GM12892 (cell line): ENCODE measurements at places on chromosomes 12 and 14.

DNA sequence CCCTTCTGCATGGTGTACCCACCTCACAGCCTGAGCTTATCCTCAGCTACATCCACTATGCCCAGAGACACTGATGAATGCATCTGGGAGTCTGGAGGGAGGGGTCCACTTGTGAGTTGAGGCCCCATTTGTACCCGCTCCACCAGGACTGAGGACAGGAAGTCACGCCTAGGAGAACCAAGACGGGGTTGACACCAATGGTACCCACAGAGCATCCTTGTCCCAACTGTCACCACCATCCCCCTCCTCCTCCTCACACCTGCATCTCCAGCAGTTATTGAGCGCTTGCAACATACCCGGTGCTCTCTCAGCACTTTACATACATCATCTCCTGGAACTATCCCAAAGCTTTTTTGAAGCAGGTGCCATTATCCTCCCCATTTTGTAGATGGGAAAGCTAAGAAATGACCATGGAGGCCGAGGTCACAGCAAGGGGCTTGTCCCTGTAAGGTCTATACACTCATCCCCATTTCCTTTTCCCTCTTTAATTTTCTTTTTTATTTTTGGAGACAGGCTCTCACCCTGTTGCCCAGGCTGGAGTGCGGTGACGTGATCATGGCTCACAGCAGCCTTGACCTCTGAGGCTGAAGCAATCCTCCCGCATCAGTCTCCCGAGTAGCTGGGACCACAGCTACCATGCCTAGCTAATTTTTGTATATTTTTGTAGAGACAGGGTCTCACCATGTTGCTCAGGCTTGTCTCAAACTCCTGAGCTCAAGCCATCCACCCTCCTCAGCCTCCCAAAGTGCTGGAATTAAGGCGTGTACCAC, 31.7 kb downstream of the DGLUCY start:
- no peak for DNase-seq

GRCh38 chr12:88334271-88334670, 192.2 kb downstream of the TMTC3 start:
- no peak for DNase-seq

GRCh38 chr12:57027805-57028153, 11.4 kb upstream of the TAC3 start:
- DNase-seq, result no peak

- no peak for DNase-seq
Observed at GRCh38 chr14:89912667-89913211, 41.8 kb downstream of the EFCAB11 start.

DNA sequence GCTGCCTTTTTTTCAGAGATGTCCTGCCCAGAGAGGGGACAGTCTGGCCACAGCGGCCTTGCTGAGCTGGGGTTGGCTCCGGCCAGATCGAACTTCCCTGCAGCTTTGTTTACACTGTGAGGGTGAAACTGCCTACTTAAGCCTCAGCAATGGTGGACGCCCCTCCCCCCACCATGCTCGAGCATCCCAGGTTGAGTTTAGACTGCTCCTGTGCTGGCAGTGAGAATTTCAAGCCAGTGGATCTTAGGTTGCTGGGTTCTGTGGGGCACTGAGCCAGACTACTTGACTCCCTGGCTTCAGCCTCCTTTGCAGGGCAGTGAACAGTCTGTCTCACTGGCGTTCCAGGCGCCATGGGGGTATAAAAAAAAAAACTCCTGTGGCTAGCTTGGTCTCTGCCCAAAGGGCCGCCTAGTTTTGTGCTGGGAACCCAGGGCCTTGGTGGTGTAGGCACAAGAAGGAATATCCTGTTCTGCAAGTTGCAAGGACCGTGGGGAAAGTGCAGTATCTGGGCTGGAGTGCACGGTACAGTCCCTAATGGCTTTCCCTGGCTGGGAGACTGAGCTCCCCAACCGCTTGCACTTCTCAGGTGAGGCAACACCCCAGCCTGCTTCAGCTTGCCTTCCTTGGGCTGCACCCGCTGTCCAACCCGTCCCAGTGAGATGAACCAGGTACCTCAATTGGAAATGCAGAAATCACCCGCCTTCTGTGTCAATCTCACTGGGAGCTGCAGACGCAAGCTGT, 79.1 kb downstream of the LRIG3 start:
- DNase-seq, result no peak

GRCh38 chr14:75495882-75496281, 26.4 kb upstream of the BATF start:
- DNase-seq, result no peak

GRCh38 chr12:53208877-53209463, 1.9 kb upstream of the ITGB7 start:
- peak; percentile 66 for DNase-seq

DNA sequence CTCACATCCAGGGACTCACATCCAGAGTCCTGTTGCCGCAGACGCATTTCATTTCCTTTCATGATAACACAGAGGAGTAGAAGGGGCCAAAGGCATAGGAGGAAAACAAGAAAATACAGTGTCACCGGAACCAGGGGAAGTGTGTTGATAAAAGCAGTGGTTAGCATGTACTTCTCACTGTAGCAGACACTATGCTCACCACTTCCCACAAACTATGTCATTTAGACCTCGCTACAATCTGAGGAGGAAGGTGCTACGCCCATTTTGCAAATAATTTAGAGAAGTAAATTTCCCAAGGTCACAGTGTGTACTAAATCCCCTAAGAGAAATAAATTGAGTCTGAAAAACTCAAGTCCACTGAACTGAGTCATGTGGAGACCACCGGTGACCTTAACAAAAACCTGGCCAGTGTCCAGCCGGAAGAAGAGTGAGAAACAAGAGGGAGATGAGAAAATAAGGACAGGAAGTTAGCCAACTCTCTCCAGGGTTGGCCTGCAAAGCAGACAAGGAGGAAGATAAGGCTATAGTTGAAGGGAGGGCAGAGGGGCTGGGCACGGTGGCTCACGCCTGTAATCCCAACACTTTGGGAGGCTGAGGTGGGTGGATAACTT, 25.8 kb upstream of the TMCC3 start:
- DNase-seq, result no peak

DNA sequence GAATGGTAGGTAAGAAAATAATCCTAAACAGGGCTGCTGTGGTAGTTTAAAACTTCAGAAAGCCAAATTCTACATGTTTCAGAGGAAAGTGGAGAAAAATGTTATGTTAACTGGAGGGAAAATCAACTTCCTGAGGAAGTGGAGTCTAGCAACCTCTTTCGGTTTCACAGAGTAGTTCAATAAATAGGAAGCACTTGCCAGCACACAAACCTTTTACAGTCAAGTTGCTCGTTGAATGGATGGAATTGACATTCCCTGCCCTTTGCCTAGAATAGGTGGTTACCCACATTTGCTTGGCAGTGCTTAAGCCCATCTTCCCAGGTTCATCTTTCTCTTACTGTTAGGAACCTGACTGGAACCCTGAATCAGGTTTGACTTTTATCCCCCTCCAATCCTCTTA, 15.9 kb downstream of the ANKRD13A start:
- DNase-seq, result no peak

GRCh38 chr12:49881415-49882247, 22.1 kb downstream of the FAIM2 start:
- DNase-seq, result no peak

- DNase-seq, result no peak
Observed at GRCh38 chr14:61186341-61187195, 94.6 kb downstream of the TMEM30B start.

GRCh38 chr12:92059960-92060359, 85.7 kb downstream of the BTG1 start:
- DNase-seq, result no peak

GRCh38 chr14:90045616-90046015, 16.2 kb upstream of the KCNK13 start:
- no peak for DNase-seq

DNA sequence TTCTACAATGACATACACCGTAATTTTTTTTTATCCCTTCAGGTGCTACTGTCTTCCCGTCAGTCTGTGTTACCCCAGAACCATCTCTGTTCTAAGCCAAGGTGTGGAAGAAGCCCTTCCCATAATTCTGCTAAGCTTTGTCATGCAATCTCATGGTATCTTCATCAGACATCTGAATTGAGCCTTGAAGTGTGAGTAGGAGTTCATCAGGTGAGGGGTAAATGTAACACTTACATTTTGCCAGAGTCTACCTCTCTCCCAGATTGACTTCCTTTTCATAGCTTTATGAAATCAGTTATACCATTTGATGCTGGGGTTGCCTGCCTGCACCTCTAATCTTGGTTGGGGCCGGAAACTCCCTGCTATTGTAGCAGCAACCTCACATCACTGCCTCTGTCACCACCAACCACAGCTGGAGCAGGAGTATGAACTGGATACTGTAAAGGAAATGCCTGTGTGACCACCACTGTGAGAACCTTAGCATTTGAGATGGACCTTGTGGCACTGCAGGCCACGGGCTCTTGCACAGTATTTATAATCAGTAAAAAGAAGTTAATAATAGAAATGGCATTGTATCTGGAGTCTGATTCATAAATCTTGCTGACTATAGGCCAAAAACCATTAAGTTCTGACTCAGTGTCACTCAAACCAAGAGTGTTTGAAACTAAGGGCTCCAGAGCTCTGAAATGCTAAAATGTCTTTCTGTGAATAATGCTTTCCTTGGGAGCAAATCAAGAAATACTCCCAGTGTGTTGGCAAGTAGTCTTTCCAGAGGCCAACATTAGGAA, 58.7 kb upstream of the STK38L start:
- no peak for DNase-seq

GRCh38 chr12:7017870-7018349, 366 bp downstream of the LPCAT3 start:
- DNase-seq, result no peak

GRCh38 chr14:27739657-27740156, 1026.9 kb upstream of the FOXG1 start:
- DNase-seq, result no peak

DNA sequence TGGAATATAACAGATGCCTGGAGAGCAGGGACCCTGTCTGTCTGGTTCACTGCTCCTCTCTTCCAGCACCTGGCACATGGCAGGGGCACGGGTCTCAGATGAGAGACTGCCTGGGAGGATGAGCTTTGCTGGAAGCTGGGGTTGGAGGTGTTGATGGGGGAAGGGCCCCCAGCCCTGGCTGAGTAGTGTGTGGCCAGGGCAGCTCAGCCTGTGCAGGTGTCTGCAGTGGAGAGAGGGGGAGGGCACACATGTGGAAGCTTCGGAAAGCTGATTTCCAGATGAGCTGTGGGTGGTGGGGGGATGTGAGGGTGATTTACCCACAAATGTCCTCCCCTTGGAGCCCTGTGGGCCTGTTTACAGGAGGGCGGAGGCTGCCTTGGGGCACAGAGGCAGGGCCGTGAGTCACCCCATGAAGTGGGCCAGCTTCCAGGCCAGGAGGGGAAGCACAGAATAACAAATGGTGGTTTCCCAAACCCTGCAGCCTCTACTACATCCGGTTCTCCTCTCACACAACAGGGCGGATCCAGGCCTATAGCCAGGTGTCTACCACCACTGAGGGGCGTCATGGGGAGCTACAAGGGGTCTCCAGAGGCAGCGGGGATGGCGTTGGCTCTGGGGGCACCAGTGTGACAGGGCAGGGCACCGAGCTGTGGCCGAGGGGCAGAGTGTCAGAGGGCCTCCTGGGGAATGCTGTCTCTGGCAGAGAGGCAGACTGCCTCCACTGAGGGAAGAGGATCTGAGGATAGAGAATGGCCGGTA, 11.0 kb downstream of the KRT7 start:
- peak; percentile 81 for DNase-seq

GRCh38 chr12:118065380-118065779, 4.4 kb upstream of the WSB2 start:
- DNase-seq, result no peak

DNA sequence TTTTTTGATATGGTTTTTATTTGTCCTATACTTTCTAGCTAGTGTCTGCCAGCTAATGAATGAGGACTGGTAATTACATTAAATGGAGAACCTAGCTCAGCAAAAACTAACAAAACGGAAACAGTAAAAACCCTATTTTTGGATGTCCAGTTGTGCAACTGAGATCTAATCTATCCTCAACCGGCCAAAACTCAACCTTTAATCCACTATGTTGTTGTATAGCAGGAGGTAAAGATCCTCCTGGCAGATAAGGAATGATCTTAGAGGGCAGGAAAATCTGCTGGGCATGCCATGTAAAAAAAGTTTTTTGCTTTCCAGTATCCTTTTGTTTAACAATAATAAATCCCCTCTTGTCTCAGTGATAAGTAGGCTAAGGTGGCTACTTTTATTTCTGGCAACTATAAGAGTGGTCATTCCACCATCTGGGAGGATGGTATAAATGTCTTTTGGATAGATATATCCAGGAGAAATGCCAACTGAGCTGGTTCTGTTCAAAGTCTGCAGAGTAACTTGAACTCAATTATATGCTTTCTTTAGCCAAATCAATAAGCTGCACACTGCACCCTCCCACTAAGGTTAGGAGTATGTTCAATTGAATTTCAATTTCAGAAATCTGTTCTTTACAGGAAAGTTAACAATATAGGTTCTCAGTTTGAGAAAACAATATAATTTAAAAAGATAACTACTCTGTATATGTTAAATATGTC, 40.1 kb downstream of the WASHC3 start:
- DNase-seq, result no peak

DNA sequence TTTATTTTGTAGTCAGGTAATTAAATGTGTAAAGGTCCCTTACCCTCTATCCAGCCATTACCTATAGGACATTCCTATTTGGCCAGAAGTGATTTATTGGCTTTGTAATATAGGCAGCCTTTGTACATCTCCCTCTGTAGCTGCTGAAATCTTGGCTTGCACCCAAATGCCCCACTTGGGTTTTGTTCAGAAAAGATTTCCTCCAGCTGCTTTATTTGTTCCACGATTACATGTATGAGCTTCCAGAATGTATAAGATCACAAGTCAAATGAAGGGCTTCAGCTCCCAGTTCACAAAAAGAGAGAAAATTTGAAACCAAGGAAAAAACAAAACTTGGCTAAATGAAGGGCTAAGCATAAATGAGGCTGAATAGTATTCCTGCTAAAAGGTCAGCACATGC, 103.4 kb downstream of the EFCAB11 start:
- DNase-seq, result no peak

GRCh38 chr14:66070542-66071319, 415.4 kb upstream of the CCDC196 start:
- DNase-seq, result peak; percentile 38

DNA sequence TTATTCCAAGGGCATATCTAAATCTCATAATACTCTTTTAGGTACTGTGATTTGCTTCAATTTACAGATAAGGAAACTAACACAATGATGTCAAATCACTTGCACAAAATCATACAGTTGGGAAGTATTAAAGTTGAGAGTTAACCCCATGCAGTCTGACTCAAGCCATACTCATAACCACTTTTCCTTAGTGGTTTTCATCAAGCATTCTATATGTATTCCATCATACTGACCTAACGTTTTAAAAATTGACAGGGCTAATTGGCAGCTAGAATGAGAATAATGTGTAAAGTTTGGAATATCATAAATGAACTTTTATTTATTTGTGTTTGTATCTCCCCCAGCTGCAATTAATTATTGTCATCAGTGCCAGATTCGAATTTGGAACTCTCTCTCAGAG, 20.9 kb downstream of the PUS7L start:
- DNase-seq, result no peak

DNA sequence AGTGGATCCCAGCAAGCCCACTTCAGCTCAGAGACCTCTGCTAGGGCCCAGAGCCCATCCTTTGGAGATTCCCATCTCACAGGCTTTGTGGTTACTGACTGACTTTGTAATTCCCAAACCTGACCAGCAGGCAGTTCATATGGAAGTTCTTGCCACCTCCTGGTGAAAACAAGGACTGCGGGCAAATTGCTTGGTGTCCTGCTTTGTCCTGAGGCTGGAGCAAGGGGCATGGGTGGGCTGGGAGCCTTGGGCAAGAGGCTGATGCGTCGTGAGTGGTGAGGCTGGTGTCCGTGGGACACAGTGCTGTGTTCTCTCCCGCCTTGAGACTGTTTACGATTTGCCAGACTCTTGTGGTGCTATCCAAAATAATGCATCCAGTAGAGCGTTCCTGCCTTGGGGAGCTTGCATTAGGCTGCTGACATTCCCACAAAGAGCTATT, 91.0 kb downstream of the LRRC74A start:
- no peak for DNase-seq
